ENCODE measurements at places on chromosomes 2 and 18.

DNA sequence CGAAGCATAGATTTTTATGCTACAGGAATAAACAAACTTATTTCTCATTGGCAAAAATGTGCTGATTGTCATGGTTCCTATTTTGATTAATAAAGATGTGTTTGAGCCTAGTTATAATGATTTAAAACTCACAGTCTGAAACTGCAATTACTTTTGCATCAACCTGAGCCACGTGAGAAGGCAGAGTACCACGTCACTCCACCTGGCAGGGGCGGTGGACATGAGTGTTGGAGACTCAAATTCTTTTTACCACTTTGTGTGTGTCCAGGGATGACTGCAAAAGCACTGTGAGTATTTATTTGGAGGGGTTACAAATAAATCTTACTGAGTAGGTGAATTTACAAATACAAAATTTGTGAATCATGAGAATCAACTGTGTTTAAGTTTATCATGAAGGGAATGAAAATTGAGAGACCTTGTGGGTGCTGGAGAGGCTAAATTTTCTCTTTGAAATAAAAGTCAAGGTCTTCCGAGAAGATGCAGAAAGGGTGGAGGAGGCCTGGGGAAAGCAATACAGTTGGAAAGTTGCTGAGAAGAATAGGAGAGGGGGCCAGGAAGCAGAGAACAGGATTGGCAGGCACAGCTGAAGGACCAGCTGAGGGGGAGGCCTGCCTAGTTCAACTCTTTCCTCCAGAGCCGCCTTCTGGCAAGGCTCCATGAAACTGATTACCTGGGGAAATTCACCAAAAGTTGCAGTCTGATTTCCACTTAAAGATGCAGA, 316.4 kb downstream of the MYCN start:
- DNase-seq = no peak

DNA sequence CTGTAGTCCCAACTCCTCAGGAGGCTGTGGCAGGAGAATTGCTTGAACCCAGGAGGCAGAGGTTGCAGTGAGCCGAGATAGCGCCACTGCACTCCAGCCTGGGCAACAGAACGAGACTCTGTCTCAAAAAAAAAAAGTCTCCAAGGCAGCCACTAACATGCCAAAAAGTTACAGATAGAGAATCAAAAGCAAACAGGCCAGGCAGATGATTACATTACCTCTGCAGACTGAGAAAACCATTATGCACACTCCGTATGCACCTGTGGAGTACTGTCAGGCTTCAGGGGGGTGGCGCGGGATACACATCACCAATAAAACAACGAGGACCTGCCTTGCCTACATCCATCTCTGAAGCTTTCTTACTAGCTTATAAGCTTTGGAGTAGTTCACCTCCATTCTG, 10.3 kb downstream of the STAM2 start:
- DNase-seq = no peak

- DNase-seq = no peak
Measured at GRCh38 chr2:238344517-238344916, 24.2 kb downstream of the TRAF3IP1 start.

DNA sequence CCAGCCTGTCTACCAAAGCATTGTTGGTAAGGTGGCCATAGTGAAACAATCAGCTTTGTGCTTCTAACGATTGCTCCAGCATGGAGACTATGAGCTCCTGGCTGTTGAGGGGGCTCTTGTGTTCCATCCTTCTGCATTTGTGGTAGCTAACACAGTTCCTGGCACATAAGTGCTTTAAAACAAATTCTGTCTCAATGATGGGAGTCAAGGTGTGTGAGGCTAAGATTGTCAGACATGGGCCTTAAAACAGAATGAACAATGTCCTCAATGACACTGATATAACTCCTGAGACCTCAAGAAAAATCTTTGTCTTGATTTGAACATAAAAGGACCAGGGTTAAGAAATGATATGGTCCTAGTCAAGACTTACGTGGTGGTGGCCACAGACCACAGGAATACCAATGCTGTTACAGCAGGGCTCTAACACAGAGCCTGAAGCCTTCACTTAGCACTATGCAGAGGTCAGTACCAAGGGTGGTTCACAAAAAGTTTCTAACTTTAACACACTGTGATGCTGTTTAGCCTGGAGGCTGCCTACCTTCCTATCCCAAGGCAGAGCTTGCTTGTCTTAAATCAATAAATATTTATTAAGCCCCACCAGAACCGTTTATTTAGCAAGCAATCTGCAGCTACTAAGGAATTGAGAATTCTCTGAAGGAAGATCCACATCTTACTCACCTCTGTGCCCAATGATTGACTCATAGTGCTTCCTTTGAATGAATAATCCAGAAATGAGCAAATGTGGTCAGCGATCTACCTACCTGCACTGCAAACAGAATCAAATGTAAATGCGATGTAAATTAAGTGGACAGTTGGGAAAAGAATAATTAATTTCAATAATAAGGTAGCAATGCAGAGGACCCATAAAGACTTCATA, 35.1 kb downstream of the EVA1A start:
- no peak for DNase-seq

DNA sequence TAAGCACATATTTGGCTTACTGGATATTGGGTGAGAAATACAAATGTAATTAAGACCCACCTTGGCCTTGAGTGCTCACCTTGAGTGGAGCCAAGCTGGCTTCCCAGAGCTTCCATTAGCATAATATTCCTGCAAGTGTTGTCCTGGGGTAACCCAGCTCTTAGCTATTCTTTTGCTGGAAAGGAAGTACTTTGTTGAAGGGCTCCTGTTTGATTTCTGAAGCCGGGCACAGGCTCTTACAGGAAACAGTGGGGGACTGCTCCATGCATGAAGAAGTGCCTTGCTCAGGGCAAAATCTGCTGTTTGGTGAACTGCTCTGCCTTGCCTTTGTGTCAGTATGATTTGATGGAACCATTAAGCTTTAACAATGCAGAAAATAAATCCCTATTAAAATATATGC, 325.4 kb downstream of the SMAD2 start:
- no peak for DNase-seq

- no peak for DNase-seq
Measured at GRCh38 chr18:79322441-79322840, 73.3 kb upstream of the NFATC1 start.

Measured in MV-4-11 (cell line).